ENCODE measurements at places on chromosomes 12 and 14.

GRCh38 chr12:103780992-103781391 lies 60.0 kb downstream of the NT5DC3 start:
- DNase-seq, result no peak

GRCh38 chr14:23776296-23776695 lies 140.1 kb downstream of the DHRS2 start:
- DNase-seq, result no peak

DNA sequence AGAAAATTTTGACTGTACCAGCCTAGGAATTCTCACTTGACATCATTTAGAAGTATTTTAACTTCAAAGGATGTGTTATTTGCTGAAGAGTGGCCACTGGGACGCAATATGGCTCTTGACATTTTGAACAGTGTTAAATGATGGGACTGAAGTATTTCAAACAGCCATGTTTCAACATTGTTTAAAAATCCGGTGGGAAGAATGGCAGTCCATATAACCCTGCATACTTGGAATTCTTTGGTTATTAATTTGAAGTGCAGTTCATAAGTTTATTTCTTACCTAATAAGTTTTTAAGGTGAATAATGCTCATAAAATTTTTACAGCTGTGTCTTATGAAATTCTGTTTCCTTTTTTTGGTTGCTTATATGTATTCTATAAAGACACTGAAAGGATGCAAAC lies 8.3 kb downstream of the TMTC2 start:
- no peak for DNase-seq

- DNase-seq, result no peak
Observed at GRCh38 chr14:90416720-90417119, 19.9 kb downstream of the CALM1 start.

DNA sequence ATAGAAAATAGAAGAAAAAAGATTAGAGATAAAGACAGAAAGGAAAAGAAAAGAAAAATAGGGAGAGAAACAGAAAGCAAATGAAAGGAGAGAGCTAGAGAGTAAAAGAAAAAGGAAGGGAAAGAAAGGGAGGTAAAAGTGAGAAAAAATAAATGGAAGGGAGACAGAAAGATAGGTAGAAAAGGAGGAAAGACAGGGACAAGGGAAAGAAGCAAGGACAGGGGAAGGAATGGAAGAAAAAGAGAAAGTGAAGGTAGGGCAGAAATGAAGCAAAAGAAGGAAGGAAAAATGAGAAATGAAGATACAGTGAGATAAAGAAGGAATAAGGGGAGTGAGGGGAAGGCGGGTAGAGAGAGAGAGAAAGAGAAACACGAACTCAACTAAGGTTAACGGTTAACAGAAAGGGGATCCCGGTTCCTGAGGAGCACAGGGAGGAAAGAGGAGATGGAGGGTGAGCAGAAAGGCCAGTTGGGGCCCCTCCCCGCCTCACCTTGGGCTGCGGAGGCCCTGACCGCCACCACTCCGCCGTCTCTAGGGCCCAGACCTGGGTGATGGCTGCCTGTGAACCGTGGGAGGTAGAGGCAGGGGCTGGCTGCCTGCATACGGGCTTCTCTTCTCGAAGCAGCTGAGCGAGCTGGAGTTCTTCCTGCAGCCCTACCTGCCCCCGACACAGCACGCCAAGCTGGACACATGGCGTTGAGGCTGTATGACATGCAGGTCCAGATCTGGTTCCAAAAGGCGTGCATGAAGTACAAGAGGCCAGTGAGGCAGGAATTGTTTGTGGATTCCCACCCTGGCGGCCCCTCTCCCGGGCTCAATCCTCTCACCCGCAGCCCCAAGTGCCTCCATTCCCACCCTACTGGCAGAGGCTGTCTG lies 59.5 kb downstream of the SMUG1 start:
- no peak for DNase-seq

- DNase-seq, result no peak
Observed at GRCh38 chr14:25014440-25014839, 35.5 kb downstream of the STXBP6 start.

DNA sequence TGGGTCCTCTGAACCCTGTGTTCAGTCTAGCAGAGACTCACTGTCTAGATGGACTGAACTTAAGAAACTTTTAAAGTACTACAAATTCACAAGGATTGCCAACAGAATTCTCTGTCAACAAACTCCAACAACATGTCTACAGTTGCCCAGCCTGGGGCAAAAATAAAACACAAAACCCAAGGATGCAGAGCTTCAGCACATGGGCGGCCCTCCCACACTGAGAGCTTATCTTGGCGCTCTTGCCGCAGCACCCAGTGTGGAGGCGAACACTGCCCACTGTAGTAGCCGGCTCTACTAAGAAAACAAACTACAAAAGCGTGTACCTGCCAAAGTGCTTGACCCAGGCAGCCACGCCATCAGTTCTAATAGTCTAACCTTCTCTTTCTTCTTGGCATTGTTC lies 66.7 kb downstream of the PTPN21 start:
- DNase-seq, result no peak

- DNase-seq, result no peak
Observed at GRCh38 chr14:67916430-67916829, 96.9 kb downstream of the RAD51B start.

DNA sequence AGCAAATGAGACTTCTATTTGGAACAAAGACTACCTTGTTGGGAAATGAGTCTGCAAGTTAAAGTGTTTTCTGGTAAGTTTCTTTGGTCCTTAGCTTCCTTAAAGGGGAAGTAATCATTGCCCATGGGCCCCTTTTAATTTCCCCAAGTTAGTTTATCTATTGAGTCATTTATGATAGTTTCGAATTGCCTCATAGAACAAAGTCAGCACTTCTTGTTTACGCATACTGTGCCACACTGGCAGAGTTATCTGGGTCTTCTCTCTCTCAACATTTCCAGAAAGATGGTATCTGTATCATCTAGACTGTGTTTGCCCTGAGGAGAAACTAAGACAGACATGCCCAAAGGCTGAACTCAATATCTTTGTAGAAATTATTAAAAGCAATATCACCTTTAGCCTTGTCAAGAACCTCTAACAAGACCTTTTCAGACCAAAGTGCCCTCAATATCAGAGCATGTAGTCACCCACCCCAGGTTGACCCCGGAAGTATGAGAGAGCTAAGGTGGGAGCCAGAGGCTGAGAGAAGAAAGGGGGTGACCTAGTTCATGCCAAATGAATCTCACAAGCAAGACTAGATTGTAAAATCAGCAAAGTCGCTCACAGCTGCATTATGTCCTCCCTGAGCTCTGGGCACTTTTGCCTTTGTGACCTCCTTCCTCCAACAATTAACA lies 40.0 kb downstream of the GPR65 start:
- DNase-seq, result no peak

DNA sequence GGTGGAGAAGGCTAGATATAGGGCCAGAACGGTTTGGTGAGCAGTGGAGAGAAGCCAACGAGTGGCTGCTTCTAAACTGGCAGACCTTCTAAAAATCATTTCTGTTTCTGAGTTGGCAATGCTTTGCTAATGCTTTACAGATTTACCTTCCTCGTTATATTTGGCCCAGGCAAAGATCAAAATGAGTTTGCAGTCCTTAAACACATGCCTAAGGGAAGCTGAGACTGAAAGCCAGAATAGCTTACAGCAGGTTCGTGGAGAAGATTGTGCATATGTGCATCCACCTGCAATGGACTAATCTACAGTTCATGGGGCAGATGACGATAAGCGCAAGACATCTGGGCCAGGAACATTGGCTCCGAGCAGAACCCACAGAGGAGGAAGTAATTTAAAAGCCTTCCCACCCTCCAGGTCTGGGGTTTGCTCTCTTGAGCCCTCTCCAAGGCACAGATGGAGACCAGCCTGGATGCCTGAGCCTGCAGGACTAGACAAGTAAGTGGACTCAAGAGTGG lies 99.4 kb downstream of the NINJ2 start:
- no peak for DNase-seq

- DNase-seq, result no peak
Observed at GRCh38 chr12:2356601-2357125, 303.9 kb downstream of the CACNA1C start.

DNA sequence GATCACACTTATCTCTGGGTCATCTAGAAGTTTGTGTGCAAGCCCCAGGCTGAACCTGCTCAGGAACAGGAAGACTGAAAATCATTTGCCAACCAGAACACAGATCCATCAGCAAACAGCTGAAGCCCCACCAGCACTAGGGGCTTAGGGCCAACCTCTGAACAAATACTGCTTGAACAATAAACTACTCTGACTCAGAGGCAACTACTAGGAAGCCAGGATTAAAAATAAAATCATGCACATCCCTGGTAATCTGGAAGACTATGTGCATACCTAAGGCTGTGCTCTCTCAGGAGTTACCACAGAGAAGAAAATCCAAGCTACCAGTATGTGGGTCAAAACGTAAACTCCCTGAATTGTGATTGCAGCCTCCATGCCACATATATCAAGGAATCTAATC lies 15.9 kb downstream of the GALNT8 start:
- DNase-seq, result no peak

GRCh38 chr12:64746663-64747062 lies 12.5 kb downstream of the GNS start:
- no peak for DNase-seq

- DNase-seq, result no peak
Observed at GRCh38 chr14:31660191-31660590, 99.0 kb downstream of the NUBPL start.

GRCh38 chr12:24551163-24551786 lies 397.6 kb downstream of the BCAT1 start:
- DNase-seq, result no peak

DNA sequence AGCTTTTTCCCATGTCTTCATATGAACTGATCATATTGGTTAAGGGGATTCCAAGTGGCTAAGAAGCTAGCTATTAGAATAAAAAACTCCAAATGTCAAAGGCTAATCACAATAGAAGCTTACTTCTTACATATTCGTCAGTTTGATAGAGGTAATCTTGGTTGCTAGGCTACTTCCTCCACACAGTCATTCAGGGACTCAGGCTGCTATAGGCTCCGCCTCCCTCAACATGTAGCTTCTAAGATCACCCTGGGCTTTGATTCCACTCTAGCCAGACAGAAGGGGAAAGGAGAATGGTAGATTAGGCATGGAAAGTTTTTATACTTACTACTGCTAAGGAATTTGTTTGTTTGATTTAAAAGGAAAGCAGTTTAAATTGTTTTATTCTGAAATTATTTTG lies 207.9 kb downstream of the EFCAB11 start:
- no peak for DNase-seq

- no peak for DNase-seq
Observed at GRCh38 chr14:26209699-26210098, 388.1 kb downstream of the NOVA1 start.

DNA sequence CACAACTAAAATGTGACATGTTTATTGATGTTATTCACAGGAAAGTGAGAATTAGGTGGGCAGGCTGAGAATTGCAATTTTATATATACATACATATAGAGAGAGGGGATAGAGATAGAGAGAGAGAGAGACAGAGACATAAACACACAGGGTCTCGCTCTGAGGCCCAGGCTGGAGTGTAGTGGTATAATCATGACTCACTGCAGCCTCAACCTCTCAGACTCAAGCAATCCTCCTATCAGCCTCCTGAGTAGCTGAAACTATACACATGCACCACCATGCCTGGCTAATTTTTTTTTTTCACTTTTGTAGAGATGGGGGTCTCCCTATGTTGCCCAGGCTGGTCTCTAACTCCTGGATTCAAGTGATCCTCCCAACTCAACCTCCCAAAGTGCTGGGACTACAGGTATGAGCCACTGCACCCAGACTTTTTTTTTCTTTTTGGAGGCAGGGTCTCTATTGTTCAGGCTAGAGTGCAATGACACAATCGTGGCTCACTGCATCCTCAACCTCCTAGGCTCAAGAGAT lies 49.1 kb downstream of the R3HDM2 start:
- DNase-seq, result no peak

DNA sequence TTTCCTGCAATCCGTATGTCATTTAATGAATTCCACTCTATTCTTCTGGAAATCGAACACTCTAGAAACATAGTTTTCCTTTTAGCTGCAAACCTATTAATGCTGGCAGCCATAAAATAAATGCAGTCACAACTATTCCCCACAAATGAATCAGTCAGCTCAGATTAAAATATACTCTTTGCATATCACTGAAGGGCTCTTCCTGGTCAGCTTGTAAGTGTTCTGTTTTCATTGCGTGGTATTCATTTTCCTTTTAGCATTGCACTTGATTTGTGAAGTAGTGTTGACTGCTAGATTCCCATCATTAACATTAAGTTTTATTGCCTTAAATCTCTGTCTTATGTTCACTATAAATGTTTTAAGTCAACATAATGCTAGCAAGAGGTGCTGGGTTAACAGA lies 685.9 kb downstream of the DIO2 start:
- no peak for DNase-seq

DNA sequence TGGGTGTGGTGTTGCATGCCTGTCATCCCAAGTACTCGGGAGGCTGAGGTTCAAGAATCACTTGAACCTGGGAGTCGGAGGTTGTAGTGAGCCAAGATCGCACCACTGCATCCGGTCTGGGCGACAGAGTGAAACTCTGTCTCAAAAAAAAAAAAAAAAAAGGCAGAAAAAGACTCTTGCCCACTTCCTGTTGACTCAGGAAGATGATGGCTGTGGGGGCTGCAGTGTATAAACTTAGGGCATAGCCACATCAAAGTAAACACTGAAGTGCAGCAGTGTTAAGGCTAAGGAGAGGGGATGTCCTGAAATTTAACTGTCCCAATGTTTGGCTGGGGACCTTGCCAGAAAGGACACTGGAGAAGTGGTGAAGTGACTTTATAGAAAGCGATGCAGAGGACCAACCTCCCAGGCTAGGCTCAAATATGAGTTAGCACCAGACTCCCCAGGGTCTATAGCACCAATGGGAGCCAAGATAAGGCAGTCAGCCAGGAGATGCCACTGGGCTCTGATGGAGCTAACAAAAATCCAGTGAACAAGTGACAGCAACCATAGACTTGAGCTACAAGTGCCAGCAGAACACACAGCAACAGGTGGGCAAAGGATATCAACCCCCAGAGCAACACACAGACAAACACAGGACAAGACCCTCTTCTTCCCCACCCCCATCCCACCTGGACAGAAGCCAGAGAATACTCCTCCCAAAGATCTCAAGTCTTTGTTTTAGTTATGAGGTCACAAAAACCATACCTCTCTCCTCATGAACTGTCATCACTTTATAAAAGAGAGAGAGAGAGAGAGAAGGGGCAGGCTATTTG lies 28.0 kb downstream of the NELL2 start:
- peak; percentile 46 for DNase-seq

- no peak for DNase-seq
Observed at GRCh38 chr12:82665142-82665923, 21.4 kb upstream of the TMTC2 start.

- DNase-seq, result no peak
Observed at GRCh38 chr12:93741659-93742109, 64.5 kb downstream of the CRADD start.
